ENCODE measurements at places on chromosomes 6 and 20.
A peak's percentile ranks its signal among the peaks of the same experiment; 100 is the strongest.

DNA sequence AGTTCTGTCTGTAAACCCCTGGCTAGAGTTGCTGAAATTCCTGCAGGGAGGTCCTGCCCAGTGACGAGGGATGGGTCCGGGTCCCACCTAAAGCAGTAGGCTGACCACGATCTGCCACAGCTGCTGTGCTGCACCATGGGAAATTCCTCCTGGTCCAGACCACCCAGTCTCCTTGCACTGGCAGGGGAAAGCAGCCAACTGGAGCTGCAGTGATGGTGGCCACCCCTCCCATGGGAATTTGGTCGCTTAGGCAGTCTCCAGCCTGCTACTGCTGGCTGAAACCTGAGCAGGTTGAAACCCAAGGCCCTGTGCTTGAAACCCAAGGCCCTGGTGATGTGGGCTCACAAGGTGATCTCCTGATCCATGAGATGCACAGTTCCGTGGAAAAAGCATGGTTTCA, 23.9 kb upstream of the MOXD1 start:
- DNase-seq, result no peak

DNA sequence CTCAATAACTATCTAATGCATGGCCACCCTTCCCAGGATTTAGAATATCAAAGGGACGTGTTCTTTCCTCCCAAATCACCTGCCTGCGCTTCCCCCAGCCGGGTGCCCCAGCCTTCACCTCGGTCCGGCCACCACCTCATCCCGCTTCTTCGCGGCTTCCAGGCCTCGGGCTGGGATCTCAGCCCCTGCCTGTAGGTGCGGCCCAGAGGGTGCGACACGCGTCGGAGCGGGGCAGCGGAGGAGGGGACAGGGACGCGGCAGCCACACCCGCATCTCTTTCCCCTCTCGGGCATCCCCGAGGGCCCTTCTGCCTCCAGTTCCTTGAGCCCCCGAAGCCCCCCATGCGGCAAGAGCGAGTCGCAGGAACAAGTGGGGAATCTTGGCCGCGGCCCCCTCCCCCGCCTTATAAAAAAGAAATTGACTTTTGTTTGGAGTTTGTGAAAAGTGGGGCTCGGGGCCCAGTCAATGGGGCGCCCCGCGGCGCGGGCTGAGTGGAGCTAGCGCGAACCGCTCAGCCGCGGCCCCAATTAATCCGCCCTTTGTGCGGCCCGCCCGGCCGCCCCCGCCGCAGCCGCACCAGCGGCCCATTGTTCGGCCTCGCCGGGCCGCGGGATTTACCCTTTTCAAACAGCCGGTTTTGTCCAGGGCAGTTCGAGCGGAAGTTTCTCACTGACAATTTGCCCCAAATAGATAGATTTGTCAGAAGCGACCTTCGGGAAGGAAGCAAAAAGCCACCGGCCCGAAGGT, 8.4 kb upstream of the NR2E1 start:
- DNase-seq, result no peak

GRCh38 chr20:14761903-14762302, 424.5 kb upstream of the FLRT3 start:
- DNase-seq, result no peak

GRCh38 chr6:124927806-124928205, 34.4 kb upstream of the RNF217 start:
- DNase-seq, result no peak

GRCh38 chr20:17565169-17565845, 4.6 kb upstream of the DSTN start:
- DNase-seq, result no peak

- no peak for DNase-seq
Measured at GRCh38 chr6:56655996-56656395, 13.3 kb upstream of the DST start.

- DNase-seq, result no peak
Measured at GRCh38 chr6:96990462-96990861, 65.9 kb downstream of the KLHL32 start.

DNA sequence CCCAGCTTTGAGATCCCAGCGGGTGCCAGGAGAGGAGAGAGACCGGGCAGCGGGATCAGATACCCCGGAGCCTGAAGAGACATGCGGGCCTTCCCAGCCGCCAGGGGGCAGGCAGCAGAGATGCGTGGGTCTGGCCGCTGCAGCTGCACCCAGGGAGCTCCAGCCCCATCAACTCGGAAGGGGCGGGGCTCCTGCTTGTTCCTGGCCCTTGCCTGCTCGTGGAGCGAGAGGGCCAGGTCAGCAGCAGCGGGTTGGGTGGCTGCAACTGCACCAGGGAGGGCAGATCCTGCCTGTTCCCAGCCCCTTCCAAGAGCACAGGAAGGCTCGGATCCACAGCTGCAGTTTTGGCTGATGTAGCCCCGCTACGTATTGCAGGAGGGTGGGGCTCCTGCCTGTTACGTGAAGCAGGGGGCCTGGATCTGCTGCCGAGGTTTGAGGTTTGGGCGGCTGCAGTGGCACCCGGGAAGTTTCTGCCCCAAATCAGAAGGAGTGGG, 532.8 kb downstream of the RFPL4B start:
- DNase-seq, result no peak

- no peak for DNase-seq
Measured at GRCh38 chr6:70289299-70289698, 13.6 kb downstream of the COL9A1 start.

- DNase-seq, result no peak
Measured at GRCh38 chr20:5078399-5078958, 41.3 kb downstream of the PCNA start.

DNA sequence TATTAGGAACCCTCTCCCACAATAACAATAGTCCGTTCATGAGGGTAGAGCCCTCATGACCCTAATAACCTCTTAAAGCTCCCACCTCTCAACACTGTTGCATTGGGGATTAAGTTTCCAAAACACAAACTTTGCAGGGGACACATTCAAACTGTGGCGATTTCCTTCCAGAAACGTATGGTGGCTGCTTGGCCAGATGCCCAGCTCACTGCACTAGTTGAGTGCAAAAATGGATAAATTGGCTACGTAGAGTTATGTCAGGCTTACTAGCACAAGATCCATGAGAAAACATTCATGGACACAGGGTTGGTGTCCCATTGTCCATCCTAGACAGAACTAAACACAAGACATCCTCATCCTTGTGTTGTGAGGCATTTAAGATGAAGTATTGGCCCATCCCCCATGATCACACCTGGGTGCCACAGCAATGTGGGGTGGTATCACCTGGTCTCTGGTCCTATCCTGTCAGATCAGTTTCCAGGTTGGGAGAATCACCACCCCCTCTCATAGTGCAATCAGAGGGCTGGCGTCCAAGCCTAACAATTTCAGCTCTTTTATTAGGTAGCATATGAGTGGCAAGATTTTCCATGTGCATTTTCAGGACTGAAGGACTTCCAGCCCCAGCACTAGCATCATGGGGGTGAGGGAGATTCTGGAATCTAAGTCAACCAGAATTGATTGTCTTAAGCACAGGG, 63.4 kb upstream of the ELOVL5 start:
- no peak for DNase-seq

GRCh38 chr6:154984146-154984545, 11.0 kb upstream of the TIAM2 start:
- DNase-seq, result no peak

DNA sequence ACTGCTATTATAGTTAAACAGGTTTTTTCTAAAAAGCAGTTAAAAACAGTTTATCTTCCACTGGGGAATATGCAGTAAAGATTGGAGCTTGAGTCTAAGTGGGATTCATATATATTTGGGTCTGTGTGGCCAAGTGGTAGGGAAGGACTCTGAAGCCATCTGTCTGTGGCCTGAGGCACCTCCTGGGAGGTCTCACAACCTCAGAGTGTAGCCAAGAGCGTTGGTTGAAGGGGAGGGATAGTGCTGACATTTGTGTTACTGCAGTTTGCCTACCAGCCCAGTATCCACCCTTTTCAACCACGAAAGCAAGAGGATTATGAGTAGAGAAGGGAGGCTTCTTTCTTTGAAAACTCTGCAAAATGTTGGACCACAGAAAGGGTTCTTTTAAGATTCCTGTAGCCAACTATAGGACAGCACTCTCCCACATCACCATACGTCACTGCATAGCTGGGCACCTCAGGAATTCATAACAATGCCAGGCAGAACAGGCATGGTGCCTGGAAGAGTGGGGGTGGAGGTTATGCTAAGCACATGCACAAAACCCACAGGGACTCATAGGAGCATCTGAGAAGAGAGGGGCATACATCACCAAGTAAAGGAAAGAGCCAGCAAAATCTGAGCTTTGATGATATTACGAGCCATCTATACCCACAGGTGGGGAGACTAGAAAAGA, 90.5 kb upstream of the HEY2 start:
- DNase-seq, result peak; percentile 2

GRCh38 chr6:48186746-48187145, 75.7 kb upstream of the PTCHD4 start:
- DNase-seq, result no peak

DNA sequence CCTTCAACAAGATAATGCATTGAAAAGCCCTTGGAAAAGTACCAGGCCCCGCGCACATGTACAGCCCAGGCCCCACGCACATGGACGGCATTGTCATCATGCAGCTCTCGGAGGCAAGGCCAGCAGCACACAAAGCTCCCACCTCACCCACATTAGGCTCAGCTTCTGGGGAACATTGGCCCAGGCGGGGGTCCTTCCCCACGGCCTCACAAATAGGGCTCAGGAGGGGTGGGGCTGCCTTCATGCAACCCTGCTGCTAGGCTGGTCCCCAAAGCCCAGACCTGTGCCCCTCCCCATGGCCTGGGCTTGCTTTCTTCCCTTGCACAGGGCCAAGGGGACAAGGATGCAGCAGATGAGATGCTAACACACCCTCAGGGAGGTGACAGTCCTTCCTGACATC, 26.7 kb downstream of the NPEPL1 start:
- DNase-seq, result no peak

DNA sequence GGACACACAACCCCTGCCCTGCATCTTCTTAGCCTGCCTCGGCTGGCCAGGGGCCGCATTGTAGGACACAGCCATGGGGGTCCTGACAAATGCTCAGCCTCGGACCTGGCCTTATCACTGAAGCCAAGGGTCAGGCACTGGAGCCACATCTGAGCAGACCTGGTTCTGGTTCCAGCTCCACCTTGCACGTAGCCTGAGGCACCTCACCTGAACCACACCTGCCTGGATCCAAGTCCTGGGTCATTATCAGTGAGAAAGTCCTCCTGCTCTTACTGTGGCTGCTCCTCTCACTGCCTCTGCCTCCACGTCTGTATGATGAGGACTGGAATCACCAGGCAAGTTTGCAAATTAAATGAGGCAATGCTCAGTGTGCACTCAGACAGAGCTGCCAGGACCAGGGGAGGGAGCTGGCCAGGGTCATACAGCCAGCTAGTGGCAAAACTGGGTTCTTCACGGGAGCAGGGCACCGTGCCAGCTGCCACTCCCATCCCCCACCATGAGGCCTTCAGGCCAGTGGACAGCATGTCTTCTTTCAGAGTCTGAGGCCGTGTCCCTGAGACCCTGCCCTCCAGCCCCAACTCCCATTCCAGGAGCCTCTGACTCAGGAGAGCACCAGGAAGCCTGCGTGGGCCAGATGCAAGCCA, 40.2 kb downstream of the MRPL14 start:
- DNase-seq, result no peak

- DNase-seq, result no peak
Measured at GRCh38 chr20:54601831-54602515, 126.6 kb downstream of the DOK5 start.

DNA sequence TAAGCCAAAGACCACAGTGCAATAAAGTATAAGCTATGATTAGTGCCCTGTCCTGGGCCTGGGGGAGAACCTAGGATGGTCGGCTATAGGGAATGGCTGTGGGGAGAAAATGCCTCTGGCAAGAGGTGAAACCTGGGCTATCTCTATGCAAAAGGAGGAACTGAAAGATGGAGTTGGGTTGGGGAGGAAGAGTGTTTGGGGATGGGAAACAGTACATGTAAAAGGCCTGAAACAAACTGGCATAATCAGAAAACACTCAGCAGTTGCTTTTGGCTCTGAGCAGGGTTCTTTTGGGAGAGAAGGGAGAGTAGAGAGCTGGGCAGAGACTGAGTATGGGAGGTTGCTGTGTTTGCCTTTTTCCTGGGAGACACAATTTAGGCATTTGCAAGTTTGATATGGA, 31.9 kb upstream of the FUCA2 start:
- no peak for DNase-seq

DNA sequence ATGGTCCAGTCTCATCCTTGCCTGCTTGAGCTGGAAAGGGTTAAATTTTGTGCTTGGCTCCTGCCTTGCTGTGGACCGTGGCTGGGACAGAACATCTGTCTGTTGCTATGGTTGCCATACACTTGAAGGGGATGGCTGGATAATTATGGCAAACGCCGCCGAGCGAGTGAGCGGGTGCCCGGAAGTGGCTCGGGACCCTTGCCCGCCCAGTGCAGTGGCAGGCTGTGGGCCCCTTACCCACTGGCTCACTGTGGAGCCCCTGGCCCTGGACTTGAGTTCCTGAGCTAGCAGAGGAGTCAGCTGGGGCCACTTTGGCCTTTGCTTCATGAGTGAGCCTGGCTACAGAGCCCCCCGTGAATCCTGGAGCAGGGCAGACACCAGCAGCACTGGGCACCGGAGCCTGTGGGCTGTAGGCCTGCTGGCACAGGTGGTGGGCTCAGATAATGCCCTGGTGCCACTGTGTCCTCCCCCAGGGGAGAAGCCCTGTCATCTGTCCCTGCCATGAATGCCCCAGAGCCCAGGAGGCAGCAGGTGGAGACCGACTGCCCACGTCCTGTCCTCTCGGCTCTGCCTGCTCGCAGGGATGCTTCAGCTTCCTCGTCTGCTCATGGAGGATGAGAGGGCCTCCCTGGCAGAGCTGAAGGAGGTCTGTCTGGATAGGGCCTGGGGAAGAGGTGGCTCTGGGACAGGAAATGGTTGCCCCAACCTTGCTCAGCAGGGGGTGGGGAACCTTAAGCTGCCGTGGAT, 25.5 kb upstream of the NOL4L start:
- no peak for DNase-seq

DNA sequence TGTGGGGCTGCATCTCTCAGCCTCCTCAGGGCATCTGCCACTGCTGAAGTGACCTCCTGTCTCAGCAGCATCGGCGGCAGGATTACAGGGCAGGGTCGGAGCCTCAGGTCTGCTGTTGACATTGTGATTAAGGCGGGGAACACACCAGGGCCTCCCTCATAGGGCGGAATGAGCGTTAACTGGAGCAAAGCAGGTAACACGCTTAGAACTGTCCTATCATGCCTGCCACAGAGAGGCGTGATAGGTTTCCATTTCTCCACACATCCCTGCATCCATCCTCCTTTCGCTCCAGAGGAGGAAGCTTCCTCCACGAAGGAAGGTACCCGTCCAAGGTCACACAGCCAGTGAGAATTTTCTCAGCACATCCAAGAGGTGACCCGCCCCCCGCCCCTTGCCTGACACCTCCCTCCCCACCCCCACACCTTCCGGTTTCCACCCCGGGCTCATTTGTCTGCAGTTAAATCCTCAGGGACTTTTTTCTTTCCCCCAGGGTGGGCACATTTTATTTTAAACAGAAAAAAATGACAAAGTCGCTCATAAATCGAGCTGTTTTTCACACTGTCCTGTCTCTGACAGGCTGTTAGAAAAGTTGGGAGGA, 200.8 kb downstream of the TFAP2C start:
- no peak for DNase-seq

DNA sequence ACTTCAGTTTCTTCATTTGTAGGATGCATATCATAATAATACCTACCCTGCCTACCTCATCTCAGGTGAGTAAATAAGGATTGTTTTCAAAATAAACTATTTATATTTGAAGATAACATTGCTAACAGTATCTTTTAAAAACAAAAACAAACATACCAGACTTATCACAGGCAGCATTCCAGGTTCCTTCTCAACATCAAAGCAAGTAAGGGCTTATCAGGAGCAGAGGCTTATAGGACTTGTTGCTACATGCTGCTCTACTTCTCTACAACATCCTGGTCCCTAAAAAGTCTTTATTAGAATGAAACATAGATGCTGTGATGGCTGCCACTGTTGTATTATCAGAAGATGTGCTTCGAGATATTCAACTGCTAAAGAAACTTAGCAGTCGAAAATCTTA, 149.2 kb upstream of the PRDM1 start:
- no peak for DNase-seq

Measured in AG04449 (cell line).